ENCODE measurements at places on chromosomes 16 and 17. TPM values are rescaled to one million over a fixed set of nuclear protein-coding genes. Genes with fewer than 3 reads are reported as not detected.

The KLHL10 gene
- total RNA-seq = not detected

The ALOX15 gene
- not detected for total RNA-seq

The ITGB4 gene
- 1.4 TPM for total RNA-seq

The TBC1D3C gene
- total RNA-seq = 5.2 TPM

The LDHD gene
- total RNA-seq = not detected

The HSF4 gene
- total RNA-seq = 61.5 TPM

The DPEP2 gene
- 28.6 TPM for total RNA-seq

DNA sequence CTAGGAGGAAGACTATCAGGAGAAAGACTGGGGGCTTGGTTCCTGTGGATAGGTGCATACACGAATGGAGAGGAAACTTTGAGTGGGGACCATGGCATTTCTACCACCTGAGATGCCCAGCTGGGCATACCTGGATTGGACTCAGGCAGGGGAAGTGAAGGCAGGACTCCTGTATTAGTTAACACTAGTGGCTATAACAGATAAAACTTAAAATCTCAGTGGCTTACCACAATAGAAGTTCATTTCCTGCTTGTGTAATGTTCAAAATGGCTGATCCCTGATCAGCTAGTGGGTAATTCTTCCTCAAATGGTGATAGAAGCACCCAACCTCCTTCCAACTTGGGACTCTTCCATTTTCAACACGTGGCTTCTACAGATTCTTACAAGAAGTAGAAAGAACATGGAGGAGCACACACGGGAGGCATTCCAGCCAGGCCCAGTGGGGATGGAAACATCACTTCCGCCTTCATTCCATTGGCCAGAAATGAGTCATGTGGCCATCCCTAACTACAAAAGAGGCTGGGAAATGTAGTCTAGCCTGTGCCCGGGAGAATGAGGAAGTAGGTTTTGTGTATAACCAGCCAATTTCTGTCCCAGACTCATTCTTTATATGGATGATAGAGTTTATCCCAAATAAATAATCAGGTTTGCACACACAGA, 112.1 kb downstream of the UTP18 start:
- no peak for DNase-seq

DNA sequence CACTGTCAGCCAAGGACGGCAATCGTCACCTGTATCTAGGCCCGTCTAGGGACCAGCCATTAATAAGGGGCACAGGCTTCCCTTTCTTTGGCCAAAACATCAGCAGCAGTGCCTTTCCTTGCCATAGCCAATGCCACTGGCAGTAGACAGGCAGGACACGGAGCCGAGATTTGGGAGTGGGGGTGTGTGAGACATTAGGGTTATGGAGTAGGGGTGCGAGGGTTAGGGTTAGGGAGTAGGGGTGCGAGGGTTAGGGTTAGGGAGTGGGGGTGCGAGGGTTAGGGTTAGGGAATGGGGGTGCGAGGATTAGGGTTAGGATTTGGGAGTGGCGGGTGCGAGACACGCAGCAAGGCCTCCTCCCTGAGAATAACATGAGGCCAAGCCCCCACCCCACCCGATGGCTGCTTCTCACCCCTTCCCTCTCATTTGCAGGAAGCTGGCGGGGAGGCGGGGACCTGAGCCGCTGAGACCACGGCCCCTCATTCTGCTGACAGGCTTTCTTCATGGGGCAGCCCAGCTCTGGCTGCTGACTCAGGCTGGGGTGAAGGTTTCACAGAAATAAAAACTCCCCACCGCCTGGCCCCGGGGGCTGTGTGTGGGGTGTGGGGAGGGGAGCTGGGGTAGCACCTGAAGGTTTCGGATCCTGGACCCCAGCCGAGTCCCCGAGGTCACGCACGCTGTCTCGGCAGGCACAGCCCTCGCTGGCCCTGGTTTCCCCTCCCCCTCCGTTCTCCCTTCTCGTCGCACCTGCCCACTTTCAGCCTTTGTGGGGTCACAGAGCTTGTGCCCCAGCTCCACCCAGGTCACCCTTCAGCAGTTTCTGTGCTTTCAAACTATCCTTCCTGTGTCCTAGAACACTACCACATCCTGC, 93.8 kb downstream of the PGS1 start:
- no peak for DNase-seq

GRCh38 chr17:69869667-69870066, 205.4 kb upstream of the KCNJ16 start:
- DNase-seq = no peak

- no peak for DNase-seq
These were observed 40.1 kb downstream of the HIC1 start for GRCh38 chr17:2094891-2095535.

DNA sequence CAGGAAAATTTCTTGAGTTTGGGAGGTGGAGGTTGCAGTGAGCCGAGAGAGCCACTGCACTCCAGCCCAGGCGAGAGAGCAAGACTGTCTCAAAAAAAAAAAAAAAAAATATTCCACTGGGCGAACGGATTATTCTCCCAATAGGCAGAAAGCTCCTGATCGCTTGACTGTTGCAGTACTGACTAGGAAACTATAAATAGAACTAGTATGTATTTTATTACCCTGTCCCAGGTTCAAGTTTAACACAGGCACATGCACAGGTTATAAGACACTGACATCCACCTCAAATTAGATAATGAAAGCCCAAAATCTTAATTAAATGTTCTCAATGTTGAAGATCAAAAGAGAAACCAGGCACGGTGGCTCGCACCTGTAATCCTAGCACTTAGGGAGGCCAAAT, 11.5 kb downstream of the PARN start:
- no peak for DNase-seq

GRCh38 chr17:77719806-77720205, 238.7 kb upstream of the TNRC6C start:
- no peak for DNase-seq

DNA sequence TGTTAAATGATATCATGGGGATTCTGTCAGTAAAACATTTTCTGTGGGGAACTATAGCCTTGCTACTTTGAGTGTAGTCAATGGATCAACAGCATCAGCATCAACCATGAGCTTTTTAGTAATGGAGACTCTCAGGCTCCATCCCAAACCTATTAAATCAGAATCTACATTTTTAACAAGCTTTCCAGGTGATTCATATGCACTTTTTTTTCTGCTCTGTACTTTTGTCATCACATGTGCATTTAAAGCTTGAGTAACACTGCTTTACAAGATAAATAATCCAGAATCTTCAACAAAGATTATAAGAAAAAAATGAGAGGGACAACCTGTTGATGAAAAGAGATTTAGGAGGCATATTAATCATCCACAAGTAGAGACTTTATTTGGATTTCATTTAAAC, 23.5 kb downstream of the NUP93 start:
- DNase-seq = no peak
